ENCODE measurements at places on chromosomes 5 and 9.

DNA sequence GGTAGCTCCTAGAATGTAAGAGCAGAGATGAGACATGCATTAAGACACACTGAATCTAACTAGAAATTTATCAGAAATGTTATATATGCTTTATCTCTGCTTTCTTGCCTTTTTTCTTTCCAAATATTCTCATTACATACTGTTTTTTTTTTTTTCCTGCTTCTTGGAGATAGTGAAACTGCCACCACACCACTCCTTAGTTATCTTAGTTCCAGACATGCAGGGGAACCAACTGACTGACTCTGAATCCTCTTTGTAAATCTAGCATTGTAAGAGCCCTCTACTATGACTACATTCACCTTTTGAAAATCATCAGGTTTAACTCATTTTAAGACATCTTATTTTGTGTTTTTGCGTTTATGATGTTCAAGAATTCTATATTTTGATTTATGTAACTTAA lies 181.3 kb upstream of the ST8SIA4 start:
- no peak for DNase-seq

DNA sequence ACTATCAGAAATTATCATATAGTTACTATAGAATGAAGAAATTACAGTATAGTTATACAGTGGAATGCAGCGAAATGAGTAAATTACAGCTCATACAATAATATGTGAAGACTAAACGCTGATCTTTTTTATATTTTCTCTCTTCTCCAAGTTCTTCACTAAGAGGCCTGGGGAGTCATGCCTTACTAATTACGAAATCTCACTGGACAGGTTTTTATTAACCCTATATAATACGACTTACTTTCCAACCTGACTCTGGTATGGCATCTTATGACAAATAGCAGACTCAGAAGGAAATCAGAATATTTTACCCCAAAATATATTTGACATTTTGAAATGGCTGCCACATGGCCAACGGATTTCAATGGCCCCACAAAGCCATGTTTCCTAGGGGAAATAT lies 9.1 kb downstream of the CARNMT1 start:
- DNase-seq: no peak

GRCh38 chr5:181187500-181188213 lies 17.3 kb downstream of the TRIM7 start:
- no peak for DNase-seq

- DNase-seq: no peak
Observed at GRCh38 chr5:52989025-52989780, at the start of gene ITGA2. ITGA2 (plus strand) TSS chr5:52989352; CDS start chr5:52989469, 117 bp downstream.

GRCh38 chr9:20170122-20170521 lies 381.3 kb upstream of the SLC24A2 start:
- no peak for DNase-seq

GRCh38 chr9:130124085-130124860 lies 47.9 kb upstream of the NCS1 start:
- DNase-seq: no peak

DNA sequence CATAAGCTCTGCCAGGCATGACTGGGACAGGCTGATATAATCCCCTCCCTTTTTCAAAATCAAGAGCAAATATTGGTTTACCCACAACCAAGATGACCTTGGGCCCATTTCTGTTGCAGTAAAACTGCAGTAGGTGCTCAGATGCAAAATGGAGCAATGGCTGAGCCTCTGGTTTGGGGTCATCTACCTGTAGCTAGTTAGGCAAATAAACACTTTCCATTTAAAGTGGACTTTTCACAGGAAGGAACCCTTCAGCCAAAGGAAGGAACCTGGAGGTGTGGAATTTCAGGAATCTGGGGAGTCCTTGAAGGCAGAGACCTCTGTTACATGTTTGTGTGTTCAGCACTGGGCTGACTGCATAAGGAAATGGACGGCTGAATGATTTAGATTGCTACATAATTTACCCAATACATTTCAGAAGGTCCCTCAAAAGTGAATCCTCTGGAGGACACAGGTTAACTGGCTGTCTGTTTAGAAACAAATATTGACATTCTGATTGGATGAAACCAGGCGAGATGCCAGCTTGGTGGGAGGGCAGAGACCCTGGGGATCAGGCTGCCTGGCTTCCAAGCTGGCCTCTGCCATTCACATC lies 170.1 kb upstream of the ZNF618 start:
- DNase-seq: no peak

DNA sequence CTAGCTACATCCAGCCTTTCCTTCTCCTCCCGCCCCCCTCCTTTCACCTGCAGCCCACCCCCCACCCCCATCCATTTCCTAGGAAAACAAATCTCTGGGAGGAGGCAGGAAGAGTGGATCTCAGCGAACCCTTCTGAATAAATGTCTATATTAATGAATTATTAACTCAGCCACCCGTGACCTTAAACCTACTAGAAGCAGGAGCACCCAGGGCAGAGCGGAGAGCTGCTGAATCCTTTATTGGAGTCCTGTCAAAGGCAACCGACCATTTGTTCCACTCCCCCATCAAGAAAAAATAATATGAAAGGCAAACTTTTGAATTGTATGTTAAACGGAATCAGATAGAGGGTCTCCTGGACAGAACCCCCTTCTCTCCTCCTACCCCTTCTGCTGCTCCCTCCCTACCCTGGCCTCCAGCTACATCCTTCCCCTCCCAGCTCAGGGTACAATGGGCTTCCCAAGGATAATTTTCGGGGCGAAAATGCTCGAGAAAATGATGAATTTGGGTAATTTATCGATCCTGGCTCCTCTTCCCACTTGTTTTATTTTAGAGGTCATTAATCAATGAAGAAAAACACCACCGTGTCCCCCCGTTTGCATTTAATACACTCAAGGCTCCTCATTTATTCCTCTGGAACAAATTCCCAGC lies 3.3 kb upstream of the PRDM6 start:
- no peak for DNase-seq

DNA sequence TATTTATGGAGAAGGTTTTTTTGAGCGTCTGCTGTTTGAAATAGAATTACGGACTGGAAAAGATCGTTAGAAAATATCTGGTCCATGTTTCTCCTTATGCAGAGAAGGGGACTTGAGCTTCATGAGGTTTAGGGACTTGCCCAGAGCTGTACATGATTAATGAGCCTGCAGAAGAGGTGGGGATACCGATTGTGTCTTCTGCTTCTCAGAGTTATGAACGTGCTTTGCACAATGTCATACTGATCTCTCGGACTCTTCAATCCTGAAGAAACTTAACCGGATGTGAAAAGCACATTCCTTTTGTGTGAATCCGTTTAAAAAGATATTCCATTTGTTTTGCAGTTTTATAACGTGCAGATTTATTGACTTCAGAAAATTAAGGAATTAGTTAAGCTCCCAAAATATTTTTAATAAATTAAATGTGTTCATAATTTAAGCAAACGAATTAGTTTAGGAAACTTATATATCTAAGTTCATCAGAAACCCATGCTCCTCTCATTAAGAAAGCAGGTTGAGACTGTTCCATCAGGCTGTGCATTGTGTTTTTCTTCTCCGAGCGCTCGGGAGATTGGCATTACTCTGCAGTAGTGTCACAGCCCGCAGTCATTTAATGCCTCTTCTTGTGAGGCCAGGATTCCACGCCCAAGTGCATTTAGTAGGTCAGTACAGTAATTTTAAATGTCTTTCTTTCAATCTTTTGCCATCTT lies 40.8 kb upstream of the MEF2C start:
- no peak for DNase-seq

GRCh38 chr5:953535-954449 lies 54.8 kb upstream of the NKD2 start:
- DNase-seq: no peak

DNA sequence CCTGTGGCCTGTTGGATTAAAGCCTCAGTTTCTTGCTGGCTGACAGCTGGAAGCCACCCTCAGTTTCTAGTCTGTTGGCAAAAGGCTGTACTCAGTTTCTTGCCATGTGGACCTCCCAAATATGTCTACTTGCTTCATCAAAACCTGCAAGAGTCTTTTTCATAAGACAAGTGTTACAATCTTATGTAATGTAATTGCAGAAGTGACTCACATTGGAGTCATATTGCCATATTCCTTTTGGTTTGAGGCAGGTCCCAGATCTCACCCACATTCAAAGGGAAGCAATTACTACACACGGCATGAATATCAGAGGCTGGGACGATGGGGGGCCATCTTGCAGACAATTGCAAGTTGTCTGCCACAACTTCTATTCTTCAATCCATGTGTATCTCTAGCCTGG lies 286.7 kb upstream of the IL12B start:
- DNase-seq: no peak

- DNase-seq: no peak
Observed at GRCh38 chr9:125747765-125748445, 732 bp downstream of the PBX3 start.

GRCh38 chr5:116084287-116084691 lies 536 bp upstream of the COMMD10 start:
- DNase-seq: no peak

DNA sequence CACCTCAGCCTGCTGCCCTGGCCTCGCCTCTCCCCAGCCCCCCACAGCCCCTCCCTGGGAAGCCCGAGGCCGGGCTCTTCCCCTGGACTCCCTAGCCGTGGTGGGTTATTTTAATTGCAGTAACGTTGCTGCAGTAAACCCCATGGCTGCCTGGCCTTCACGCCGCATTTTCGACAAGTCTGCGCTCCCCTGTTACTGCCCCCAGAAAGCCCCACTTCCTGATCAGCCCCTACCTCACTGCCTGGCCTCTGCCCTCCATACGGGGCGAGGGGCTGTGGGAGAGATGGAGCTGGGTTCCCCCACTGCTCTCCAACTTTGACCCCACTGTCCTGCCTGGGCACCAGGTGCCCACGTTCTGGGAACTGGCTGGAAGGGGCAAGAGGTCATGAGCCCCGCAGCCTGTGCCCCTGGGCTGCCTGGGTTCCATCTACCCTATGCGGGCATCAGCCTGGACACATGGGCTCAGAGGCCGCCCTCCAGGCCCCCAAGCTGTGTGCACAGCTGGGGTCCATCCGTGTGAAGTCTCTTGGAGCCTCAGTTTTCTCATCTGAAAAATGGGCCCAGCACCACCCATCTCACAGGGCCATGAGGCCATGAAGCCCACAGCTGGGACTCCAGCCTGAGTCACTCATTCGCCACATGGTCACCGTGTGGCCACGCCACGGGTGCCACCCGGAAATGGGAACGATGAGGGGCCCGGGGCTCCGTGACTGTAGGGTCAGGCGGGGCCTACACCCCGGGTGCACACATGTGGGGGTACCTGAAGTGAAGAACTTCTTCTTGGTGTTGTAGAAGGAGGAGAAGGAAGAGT lies 11.5 kb downstream of the EGFL7 start:
- DNase-seq: no peak

- DNase-seq: no peak
Observed at GRCh38 chr5:8814105-8814504, 731.8 kb downstream of the SEMA5A start.

DNA sequence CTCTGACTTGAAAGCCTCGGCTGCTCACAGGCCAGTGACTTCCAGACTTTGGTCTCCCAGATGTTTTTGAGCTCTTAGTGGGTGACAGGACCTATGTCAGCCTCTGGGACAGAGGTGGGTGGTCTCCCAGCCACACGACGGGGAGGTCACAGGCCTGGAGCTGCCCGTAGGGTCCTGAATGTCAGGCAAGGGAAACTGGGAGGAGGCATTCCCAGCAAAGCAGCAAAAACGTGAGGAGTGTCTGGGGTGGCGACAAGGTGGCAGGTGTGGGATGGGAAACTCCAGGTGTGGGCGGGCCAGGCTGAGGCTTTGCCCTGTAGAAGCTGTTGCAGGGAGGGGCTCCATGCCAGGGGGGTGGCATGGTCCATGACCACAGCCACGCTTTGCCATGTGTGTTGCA lies 110.5 kb downstream of the CACNA1B start:
- DNase-seq: no peak

DNA sequence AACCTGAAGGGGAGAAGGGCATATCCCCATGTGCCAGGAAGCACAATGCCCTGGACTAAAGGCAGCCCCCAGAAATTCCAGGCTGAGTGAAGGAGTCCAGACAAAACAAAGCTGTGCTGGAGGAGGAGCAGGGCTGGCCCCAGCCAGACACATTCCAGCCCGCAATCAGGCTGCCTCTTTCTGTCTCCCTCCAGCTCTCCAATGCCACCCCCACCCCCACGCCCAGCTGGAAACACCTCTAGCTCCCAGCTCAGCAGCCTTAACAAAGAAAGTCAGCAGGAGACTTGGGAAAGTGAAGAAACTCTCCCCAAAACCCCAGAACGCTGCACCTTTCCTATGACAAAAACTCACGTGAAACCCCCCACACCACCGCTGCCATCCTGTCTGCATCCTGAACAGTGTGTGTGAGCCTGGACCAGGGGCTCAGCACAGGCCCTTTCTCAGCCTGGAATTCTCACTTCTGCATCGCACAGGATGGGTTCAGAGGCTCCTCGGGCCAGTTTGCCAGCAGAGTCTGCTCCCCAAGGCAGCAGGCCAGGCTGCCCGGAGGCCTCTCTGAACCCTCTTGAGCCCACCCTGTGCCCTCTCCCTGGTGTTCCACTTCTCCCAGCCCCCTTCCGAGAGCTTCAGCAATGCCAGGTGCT lies 96.2 kb upstream of the ICE1 start:
- no peak for DNase-seq

- no peak for DNase-seq
Observed at GRCh38 chr5:109164001-109164400, 245.8 kb downstream of the PJA2 start.

DNA sequence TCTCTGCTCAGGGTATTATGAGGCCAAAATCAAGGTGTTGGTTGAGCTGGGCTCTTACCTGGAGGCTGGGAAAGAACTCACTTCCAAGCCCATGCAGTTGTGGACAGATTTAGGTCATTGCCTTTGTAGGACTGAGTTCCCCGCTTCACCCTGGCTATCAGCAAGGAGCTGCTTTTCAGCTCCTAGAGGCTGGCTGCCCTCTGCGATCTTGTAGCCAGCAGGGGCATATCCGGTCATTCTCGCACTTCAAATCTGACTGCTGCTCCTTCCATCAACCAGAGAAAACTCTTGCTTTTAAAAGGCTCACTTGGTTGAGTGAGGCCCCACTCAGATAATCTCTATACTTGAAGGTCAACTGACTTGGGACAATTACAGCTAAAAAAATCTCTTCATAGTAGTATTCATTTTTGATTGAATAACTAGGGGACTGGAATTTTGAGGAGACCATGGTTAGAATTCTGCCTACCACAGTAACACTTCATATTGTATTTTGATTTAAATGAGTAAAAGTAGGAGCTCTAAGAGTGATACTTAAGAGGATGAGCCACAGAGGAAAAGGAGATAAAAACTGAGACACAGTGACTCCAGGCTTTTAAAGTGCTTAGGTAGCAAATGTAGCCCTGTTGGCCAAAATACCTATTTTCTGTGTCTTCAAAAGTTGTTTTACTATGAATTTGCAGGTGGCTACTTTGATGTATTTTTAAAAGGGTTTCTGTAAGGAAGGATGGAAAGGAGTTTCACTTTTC lies 137.4 kb downstream of the CD180 start:
- no peak for DNase-seq

DNA sequence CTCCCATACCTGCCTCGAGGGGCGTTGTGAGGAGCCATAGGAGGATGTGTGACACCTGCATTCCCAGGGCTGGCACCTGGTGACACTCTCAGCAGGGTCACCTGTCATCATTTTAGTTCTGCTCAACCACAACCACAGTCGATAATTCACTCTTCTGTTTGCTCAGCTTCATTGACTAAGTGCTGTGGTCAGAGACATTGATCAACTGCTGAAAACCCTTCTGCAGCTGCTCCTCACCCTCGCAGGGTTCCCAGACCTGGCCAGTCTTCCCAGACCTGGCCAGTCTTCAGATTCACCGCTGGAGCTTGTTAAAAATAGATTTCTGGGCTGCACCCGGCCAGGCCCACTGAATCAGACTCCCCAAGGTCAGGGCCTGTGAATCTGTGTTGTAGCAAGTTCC lies 92.8 kb downstream of the MVB12B start:
- no peak for DNase-seq

- DNase-seq: no peak
Observed at GRCh38 chr9:97571664-97572063, 61.5 kb downstream of the TSTD2 start.
